AG08395 (cell line): ENCODE measurements at places on chromosomes 7 and 10.

- peak; percentile 86 for DNase-seq
Observed at GRCh38 chr10:132961787-132962622, 19.6 kb upstream of the CFAP46 start.

DNA sequence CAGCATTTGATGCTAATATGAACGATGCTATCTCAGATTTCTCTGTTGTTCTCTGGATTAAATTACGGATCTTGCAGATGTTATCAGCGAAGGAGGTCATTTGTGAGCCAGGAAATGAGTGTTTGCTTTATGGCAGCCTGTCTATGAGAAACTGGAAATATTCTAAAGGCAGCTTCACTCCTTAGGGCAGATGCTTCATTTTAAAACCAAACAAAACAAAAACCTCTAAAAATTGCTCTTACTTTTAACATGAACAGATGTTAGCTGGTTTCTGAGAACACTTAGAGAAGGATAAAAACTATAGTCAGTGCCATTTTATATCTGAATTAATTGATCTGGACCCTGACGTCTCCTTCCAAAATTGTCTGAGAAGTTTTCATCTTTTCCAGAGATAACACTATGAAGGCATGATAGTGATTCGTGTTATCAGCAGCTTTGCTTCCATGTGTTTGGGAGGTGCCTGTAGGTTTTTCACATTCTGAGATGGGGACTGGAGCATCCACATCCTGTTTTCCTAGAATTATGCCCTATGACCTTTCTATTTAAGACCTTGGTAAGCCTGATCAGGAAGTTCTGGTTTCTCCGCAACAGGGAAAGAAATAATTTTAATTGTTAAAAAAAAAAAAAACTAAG, 53.1 kb downstream of the CPED1 start:
- peak; percentile 27 for DNase-seq

GRCh38 chr10:9035355-9035754, 980.9 kb downstream of the GATA3 start:
- DNase-seq = no peak

DNA sequence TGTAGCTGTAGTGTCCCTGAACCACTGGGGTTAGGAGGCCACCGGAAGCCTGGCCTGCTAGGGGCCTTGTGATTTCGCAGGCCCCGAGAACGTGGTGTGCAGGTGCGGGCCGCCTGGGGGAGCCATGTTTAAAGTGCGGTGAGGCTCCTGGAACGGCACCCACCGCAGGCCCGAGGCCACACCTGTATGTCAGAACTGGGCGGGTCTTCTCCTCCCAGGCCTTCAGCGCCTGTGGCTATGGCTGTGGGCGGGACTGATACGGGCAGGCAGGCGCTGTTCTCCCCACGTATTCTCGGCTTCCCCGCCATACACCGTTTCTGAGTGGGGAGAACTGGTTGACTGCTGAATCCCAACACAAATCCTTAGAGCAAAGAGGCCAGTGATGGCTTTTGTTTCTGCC, 74.8 kb downstream of the DNAJB6 start:
- DNase-seq = no peak

DNA sequence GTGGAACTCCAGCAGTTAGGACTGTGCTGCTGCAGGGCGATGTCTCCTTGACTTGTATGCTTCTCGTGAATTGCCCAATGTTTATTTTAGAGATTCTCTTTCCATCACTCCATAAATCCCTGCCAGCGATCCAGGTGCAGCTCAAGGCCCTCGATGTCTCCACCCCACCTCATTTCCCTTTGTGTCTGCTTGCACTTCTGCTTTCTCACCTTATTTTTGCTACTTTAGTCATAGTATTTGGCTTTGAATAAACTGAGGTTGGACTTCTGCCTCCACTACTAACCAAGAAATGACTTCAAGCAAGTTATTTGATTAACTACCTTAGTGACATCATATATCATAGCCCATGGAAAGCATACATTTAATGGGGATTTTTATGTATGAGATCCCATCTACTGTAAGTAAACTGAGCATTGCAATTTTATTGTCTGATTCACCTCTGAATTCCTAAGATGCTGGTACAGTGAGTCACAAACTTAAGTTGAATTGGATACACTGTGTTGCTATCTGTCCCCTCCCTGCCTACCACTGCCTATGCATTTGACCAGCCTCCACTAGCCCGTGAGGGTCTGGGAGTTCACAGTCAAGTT, 255.8 kb downstream of the ABCA13 start:
- peak; percentile 4 for DNase-seq

DNA sequence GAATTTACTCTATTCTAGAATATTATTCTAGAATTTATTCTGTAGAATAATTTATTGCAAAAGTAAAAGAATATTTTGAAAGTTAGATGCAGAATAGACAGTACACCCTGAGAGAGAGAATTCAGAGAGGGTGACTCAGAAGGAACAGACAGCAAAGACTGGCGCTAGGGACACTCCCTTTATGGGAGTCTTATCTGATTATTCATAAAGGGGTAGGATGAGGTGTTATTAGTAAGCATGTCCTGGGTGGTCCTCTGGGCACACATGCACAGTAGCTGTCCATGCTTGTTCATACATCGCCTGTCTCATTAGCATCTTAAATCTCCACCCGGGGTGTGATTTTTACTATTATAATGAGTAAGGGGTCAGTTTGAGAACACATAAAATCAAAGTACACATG, 100.1 kb downstream of the XPNPEP1 start:
- no peak for DNase-seq

DNA sequence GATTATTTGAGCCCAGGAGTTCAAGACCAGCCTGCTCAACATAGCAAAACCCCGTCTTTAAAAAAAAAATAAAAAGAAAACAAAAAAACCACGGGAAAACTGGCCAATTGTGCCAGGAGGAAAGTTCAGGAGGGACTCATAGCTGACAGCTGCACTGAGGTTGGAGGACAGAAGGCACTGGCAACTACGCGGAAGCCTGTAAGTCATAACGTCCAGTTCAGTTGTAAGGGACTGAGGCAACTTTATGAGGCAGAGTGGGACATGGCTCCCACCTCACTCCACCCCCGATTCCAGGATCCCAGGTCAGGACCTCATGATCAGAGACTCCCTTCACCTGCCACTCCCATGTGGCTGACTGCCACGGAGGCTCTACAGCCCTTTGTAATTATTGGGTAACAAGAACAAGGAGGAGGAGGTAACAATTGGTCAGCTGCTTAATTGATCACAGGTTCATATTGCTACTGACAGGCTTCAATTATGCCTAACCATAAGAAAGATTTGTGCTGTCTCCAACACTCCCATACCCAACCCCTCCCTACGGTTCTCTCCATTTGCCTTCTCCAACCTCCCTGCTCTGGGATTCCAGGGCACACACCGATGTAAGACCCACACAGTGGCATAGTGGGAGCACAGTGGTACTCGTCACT, 1.9 kb upstream of the CCL24 start:
- no peak for DNase-seq

GRCh38 chr7:129615018-129615417, 3.5 kb downstream of the NRF1 start:
- DNase-seq = no peak
